ENCODE measurements at places on chromosomes 1 and 21.
A peak's percentile ranks its signal among the peaks of the same experiment; 100 is the strongest.

DNA sequence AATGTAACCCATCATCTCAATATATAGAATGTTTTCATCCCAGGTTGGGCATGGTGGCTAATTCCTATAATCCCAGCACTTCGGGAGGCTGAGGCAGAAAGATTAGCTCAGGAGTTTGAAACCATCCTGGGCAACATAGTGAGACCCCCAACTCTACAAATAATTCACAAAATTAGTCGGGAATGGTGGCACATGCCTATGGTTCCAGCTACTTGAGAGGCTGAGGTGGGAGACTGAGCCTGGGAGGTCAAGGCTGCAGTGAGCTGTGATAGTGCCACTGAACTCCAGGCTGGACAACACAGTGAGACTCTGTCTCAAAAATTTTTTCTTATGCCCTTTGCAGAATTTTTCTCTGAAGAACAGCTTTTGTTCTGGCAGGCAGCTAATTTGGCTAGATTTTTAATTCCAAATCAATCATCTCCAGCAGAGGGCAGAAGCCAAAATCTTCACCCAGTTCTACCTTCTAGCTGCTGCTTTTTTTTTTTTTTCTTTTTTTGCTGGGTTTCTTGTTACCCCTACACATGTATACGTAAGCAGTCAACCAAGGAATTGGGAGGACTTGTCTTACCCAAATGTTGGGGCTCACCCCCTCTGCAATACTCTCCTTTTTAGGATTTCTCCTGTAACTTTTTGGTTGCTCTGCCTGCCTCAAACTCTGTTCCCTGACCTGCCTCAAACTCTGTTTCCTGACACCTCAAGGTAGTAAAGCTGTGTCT is 2.7 kb upstream of the RAD54L start:
- peak; percentile 39 for DNase-seq

DNA sequence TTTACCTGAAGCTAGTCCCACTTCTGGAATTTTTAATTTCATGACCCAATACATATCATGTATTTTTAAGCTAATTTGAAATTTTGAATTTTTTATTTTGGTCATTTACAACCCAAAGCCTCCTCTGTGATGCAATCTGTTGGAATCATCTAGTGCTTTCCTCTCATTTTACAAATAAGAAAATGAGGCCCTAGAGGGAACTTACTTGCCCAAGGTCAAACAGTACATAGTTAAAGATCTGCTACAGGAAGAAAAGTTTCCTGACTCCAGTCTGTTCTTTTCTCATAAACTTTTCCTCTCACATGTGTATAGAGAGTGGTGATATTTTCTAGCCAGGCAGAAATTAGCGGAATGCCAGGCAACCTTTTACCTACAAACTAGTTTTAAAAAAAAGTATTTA is 59.3 kb upstream of the DPT start:
- no peak for DNase-seq

GRCh38 chr1:235105051-235106043 is 23.3 kb downstream of the TOMM20 start:
- no peak for DNase-seq

DNA sequence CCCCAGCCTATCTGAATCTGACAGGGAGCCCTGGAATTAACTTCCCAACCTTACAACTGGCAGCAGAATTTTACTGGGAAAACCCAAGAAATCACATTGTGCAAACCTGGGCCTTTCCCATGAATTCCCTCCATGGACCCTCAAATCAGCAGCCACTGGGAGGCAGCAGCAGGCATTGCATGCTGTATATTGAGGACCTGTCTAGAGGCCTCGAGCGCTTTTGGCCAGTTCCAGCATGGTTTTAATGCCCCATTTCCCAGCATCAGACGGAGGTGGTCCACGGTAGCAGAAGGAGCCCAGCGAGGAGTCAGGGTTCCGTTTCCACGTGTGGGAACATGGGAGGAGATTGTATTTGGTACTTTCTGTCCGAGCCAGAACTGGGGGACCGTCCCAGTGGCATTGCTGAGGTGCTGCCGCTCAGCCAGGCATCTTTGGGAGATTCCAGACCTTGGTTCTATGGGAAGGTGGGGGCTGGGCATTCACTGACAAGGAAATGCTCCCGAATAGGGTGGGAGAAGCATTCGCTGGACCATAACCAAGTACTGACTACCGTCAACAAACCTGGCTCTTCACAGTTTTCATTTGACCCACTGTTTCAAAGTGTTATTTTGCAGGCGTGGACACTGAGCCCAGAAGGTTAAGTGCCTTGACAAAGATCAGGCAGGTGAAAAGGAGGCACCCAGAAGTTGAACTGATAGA is 15.9 kb downstream of the BMP8A start:
- DNase-seq = no peak

DNA sequence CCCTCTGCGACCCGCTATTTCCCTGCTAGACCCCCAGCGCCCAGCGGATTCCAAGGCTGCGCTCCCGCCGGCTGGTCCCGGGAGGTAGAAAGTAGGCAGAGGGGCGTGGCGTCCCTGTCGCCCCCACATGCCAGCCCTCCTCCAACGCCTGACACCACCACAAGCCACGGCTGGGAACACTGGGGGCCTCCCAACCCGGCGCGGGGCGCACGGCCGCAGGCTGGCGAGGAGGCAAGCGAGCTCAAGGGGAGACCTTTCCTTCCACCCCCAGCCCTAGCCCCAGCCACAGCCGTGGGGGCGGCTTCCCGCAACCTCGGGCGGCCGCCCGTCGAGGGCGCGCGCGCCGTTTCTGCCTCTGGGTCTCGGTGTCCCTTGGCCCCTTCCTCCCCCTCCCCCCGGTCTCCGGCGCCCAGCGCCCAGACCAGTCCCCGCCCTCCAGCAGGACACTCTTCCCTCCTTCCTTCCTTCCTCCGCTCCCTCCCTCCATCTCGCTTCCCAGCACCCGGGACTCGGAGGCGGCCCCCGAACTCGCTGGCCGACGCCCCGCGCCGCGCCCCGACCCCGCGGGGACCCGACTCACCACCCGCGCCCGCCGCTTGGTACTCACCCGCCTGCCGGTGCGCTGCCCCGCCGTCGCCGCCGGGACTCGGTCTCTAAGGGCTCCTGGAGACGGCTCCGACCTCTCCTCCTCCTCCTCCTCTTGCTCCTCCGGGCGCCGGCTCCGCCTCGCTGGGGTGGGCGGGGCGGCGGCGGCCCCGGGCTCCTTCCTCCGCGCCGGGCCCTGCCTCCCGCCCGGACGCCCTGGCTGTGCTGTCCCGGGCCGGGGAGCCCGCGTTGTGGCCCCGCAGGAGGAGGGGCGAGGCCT is at the start of gene GNG12:
TSS of gene GNG12 (minus strand) at position 731 of the 865 bp plus-strand sequence. CDS start 125,781 bp downstream, outside the sequence.
- no peak for DNase-seq

DNA sequence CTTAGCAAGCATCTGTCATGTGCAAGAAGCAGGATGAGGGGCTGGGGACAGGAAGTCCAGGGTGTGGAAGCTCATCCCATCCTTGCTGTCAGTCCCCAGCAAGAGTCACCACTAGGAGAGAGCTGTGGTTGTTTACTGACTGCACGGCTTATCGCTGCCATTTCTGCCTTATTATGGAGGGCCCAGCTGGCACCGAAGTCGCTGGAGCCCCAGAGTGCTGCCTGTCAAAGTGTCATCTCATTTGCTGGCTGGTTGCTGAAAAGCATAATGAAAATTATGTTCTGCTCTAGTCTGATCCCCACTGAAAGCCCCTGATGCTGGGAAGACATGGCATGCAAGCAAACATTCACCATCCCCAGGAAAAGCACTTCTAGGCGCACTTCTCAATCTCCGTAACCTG is 642.7 kb downstream of the NPHP4 start:
- DNase-seq = no peak

- no peak for DNase-seq
Observed at GRCh38 chr1:230509281-230509977, 83.3 kb upstream of the PGBD5 start.

DNA sequence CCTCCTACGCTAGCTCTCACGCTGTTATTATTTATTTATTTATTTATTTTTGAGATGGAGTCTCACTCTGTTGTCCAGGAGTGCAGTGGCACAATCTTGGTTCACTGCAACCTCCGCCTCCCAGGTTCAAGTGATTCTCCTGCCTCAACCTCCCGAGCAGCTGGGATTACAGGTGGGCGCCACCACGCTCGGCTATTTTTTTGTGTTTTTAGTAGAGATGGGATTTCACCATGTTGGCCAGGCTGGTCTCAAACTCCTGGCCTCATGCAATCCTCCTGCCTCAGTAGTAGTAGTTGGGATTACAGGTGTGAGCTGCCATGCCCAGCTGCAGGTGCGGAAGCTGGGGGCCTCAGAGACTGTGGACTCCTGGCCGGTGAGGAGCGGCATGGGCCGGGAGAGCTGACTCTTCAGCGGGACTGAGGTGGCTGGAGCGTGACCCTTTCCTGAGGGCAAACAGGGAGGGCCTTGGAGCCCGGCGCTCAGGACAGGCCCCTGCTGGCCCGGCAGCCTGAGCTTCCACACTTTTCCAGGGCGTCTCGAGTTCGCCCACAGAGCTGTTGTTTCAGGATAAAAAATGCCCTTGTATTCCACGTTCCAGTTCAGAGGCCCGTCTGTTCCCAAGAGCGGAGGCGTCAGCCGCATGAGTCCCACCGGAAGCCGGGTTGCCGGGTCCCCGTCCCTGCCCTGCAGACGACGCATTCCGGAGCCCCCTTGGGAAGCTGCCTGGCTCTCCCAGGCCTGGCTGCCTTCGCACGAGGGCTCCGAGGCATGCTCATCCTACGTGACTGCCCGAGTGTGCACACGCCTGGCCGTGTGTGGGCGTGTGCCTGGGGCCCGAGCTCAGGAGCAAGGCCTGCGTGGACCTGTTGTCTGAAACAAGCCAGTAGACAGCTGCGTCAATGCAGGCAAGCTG is 126.2 kb downstream of the SIK1 start:
- DNase-seq = no peak

DNA sequence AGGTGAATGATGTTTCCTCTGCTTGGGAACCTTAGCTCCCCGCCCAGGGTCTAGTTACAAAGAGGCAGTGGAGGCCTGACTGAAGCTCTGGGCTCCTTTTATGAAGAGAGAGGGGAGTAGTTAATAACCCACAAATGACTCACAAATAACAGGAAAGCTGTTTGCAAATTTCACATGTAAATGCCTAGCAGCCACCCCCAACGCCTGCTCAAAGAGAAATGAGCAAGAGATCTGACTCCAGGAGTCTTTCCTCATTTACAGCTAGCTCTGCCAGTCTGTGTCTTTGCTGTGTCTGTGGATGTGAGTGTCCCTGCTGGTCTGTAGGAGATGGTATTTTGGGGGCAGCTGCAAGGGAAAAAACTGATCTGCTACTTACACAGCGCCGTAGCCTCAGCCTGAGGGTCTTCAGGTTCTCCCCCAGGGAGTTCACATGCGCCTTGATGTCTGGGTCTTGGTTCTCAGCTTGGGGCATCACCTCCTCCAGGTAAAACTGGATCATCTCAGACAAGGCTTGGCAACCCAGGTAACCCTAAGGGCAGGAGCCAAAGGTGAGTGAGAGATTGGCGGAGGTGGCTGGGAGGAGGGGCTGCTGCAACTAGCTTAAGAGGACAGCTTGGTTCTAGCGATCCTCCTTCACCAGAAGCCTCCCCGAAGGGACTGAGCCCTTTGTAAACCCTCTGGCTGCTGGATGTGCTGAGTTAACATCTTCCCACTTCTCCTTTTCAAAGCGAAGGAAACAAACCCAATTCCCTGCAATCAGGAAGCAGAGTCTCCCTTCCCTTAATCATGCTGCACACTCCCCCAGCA is at the start of gene IL19:
TSS of gene IL19 (plus strand) at position 243 of the 807 bp plus-strand sequence. CDS start 65,890 bp downstream, outside the sequence.
- no peak for DNase-seq

GRCh38 chr1:186404454-186405051 is 28.9 kb downstream of the ODR4 start:
- DNase-seq = peak; percentile 69

DNA sequence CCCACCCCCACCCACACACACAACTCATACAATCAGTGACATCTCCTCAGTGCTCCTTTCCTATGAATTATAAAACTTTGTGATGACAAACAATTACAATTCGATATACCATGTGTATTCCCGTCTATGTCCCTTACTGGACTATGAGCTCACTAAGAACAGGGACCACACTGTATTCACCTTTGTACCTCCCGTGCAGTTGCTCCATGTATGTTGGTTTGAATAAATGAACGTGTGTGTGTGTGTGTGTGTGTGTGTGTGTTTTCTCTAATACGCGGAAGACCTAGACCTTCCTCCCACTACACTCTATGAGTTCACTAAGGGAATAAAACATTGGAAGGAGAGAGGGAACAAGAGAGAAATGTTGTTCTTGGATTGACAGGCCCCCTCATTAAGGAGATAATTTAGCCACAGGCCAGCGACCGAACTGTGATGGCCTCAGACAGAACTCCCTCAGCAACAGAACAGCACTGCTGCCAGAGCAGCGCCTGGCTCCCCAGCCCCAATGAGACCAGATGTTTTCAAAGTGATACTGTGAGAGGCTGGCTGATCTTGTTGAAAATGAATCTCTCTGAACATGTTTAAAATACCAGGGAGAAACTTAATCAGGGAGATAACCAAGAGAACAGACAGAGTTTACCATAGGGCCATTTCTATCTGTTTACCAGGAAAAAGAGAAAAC is 21.7 kb downstream of the BCAR3 start:
- DNase-seq = peak; percentile 64

DNA sequence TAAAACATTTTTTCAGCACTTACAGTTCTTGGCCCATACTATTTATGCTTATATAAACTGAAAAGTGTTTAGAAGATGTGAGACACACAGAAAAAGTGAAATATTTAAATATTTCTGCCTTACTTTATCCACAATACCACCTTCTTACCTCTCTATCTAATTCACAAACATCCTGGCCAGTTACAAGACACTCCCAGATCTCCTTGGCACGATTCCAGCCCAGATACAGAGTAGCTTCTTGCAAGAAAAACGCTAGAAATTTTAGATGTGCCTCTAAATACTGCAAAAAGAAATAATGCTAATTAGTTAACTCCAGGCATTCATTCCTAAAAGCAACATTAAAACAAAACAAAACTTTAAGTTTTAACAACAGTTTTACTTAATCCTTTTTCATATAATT is 68.4 kb downstream of the USP24 start:
- DNase-seq = peak; percentile 98

DNA sequence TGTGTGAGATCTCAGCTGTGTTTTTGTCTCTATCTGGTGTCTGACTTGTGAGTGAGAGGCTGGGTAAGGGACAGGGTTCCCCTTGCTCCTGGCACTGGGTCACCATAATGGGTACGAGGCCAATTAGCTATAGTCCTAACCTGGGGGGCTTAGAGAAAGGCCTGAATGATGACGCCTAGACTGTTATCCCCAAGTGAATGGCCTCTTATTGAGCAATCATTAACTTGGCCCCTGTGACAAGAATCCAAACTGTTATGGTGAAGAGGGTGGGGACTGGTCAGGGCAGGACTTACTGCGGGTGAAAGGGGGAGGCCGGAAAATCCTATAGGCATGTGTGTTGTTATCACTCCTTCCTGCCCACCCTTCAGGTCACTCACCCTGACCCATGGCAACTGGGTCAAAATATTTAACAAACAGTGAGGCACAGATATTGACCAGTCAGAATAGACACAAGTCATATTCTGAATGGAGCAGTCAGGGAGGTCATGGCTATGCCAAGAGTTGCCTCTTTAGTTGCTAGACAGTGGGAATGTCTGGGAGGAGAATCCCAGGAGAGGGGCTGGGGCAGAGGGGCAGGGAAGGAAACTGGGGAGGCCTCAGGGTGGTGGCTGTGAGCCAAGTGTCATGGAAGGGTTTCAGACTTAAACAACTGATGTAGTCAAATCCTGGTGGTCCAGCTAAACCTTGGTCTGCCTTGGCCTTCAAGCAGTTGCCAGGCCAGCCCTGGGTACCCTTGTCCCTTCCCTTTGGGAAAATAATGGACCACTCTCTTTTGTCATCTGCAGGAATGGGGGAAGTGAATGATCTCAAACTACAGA is 3.2 kb downstream of the NR0B2 start:
- no peak for DNase-seq

Measured in hematopoietic multipotent progenitor cell treated with erythropoietin and hydrocortisone succinate and interleukin-3 and kit ligand, for 15 days (in vitro differentiated cells).